ENCODE measurements at places on chromosomes 16 and 17.

- DNase-seq: no peak
These were observed 63.4 kb upstream of the TANC2 start for GRCh38 chr17:62902531-62903220.

GRCh38 chr17:42682722-42683403 lies 532 bp downstream of the CNTNAP1 start:
- no peak for DNase-seq

GRCh38 chr16:24999088-24999670 lies 16.0 kb downstream of the ARHGAP17 start:
- DNase-seq: no peak

DNA sequence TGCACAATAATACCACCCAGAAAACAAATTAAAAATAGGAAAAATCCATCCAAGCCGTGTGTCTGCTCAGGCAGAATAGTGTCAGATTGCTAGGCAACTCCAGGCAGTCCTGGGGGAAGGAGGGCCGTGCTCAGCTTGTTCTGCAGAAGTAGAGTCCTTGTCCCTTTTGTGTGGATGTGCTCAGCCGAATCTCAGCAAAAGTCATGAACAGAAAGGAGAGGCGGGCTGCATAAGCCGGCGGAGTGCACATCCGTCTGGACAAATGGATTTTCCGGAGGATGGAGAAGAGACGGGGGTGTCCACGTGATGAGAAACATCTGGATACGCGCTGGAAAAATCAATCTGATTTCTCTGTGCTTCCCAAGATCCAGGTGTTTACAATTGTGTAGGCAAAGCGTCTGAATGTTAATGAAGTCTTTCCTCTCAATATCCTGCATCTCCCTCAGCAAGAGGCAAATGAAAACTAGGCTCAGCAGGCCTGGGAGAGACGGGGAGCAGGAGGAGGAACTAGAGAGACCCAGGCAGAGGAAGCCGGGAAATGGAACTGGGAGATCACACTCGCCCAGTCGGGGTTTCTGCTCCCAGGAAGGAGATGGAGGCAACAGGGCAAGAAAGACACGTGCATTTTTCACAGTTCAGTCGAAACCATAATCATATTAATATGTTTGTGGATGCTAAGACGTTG lies 7.7 kb upstream of the RBFOX3 start:
- no peak for DNase-seq

GRCh38 chr17:64534187-64534586 lies 27.4 kb downstream of the CEP95 start:
- DNase-seq: no peak

- no peak for DNase-seq
These were observed 30.9 kb upstream of the MEAK7 start for GRCh38 chr16:84535408-84535807.

DNA sequence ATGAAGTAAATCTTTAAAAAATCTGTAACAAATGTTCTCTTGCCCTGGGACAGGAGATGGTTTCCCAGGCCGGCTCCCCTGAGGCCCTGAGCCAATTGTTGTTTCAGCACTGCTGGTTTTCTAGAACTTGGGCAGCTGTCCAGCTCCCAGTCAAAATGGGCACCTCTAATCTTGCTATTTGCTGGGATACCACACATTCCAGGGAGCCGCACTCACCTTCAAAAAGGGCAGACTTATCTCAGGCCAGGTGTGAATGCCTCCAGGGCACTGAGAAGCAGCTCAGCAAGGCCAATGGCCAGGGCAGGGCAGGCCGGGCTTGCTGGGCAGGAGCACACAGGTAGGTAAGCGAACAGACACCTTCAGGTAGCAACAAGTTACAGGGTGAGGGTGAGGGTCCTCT lies 24.4 kb downstream of the TRIM16 start:
- DNase-seq: no peak

DNA sequence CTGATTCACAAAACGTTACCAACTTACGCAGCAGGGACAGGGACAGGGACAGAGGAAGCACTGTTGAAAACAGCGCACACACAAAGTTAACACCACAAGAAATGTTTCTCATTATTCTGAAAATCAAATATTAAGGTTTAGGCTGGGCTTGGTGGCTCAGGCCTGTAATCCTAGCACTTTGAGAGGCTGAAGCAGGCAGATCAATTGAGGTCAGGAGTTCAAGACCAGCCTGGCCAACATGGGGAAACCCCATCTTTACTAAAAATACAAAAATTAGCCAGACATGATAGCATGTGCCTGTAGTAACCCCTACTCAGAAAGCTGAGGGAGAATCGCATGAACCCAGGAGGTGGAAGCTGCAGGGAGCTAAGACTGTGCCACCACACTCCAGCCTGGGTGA lies 4.2 kb downstream of the CYTH1 start:
- DNase-seq: no peak
